ENCODE measurements at places on chromosomes 2 and 18.

DNA sequence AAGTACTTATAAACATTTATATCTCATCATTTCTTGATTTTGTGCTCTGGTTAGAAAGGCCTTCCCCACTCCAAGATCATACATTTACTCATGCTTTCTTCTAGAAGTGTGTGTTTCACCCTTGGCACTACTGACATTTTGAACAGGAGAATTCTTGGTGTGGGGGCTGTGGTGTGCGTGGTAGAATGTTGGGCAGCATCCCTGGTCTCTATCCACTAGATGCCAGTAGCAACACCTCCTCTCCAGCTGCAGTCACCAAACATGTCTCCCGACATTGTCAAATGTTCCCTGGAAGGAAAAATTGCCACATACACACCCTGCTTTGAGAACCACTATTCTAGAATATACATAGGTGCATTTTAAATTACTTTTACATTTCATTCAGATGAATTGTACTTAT is 8.7 kb upstream of the TGIF1 start:
- peak; percentile 9 for DNase-seq

- DNase-seq, result no peak
These were observed 592.1 kb downstream of the TDRD15 start for GRCh38 chr2:21715887-21716286.

DNA sequence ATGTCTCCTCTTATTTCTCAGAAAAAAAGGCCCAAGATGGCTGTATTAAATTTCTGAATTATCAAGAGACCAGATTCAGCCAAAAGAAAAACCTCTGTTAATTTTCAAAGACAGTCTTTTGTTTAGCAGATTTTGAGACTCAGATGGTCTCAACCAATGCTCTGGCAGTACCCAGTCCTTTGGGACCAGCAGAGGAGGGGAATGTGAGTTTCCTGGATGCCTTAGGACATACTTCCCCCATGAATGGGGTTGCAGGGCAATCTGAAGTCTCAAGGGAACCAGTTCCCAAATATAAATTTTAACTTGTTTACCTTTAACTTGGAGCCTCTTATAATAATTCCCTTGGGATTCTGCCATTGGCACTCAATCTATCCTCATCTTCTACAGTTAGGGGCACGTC is 107.8 kb upstream of the ZNF521 start:
- no peak for DNase-seq

GRCh38 chr18:13288509-13289133 is 70.1 kb downstream of the LDLRAD4 start:
- DNase-seq, result no peak

DNA sequence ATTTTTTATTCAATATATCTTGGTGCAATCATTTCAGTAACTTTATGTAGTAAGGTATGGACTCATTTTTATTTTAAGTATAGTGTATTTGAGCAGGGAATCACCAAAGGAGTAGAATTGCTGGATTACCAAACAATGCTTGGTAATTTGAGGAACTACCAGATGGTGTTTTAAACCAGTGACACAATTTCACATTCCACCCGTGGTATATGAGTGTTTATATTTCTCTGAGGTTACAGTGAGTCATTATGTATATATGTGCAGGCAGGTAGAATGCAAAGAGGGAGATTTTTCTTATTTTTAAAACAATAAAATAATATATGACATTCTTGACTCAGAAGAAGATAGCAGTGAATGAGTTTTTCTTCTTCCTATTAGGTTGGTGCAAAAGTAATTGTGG is 596.9 kb downstream of the DCC start:
- DNase-seq, result no peak

DNA sequence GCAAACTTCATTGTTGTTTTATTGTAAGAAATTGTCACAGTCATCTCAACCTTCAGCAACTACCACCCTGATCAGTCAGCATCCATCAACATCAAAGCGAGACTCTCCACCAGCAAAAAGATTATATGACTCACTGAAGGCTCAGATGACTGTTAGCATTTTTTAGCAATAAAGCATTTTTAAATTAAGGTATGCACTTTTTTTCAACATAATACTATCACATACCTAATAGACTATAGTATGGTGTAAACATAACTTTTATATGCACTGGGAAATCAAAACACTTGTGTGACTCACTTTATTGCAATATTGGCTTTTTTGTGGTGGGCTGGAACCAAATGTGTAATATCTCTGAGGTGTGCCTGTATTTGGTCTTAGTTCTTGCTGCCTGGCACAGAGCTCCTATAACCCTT is 15.6 kb downstream of the SCN1A start:
- no peak for DNase-seq

- peak; percentile 38 for DNase-seq
These were observed 6.7 kb downstream of the SETBP1 start for GRCh38 chr18:44687421-44687820.

DNA sequence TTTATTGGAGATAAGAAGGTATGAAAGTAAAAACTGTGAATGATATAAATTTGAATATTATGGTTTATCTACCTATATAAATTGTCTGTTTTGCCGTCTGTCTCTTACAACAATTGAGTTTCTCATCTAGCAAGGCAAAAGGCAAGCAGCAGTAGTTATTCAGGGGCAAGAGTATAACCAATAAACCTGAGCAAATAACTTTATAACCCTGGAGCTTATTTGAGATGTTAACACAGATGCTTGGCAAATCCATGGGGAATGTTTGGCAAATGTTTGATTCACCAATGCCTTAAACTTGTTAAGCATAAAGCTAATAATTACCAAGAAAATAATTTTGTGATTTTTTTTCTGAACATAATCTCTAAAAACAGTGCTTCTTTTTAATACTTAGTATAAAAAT is 9.9 kb upstream of the EPHA4 start:
- DNase-seq, result no peak

DNA sequence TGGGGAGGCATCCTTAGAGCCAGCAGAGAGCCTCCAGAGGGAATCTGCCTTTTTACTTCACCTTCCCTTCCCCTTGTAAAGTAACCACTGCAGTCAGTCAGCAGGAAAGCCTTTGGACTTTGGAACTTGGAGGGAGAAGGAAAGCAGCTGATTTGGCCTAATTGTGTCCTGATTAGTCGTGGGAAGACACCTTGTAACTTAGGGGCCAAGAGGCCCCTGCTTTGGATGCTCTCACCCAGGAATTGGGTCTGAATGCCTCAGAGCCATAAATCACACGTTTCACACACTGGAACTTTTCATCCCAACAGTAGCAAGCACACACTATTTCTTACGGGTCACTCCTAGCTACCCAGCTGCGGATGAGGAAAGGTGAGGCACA is 81.0 kb upstream of the PPM1B start:
- no peak for DNase-seq

DNA sequence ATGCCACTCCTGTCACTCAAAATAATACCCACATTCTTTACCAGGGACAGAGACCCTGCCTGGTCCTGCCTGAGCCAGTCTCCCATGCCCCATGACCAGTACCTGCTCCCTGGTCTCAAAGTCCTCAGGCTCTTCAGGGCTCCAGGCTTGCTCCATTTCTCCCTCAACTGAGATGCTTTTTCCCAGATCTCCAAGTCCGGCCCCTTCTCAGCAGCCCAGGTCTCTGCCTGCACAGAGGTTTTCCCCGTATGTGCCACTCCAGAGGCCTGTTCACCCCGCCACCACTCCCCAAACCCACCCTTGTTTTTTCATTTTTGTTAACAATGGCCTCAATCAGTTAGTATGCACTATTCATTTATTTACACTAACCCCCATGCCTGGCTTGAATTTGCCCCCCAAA is 499.5 kb upstream of the MYT1L start:
- DNase-seq, result no peak

GRCh38 chr2:16487686-16488085 is 177.9 kb downstream of the CYRIA start:
- DNase-seq, result peak; percentile 26

DNA sequence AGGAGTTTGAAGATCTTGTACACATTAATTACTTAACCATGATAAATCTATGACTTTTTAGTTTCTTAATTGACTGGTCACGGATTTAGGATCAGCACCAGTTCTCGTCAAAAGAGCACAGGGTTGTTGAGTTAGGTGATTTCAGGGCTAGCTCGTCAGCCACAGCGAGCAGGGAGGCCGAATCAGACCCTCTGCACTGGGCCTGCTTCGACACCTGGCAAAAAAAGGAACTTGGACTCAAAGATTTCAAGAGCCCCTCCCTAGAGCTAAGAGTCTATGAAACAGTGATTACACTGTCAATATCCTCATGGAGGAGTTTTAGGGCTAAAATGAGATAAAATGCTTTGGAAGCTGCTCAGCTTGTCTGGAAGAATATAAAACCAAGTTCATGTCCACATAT is 4.6 kb upstream of the SERTAD2 start:
- DNase-seq, result peak; percentile 41

DNA sequence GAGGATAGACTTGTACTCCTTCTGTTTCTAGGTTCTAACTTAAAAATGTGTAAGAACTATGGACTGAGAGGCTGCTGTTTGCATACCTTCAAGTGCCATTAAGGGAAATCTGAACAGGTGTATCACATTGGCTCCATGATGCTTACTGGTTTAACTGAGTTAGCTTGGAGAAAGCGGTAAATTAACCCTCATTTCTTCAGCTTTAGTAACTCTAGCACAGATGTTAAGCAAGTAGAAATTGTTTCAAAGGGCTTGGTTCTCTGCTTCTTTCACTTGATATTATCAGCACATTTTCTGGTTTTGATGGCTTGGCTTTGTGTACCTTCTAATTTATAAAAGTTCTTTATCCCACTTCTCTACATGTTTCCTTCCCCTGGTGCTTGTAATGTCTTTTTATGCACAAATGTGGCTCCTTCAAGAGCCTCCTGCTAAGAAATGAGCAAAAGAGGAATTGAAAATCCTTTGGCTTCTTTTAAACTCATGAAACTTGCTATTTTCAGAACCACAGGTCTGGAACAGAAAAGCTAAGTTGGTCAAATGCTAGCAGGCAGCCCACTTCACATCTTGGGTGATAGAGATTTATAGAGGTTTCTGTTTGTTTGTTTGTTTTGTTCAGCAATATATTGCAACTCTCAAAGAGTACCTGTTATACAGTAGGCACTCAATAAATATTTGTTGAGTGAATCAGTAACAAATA is 249.9 kb upstream of the THUMPD2 start:
- DNase-seq, result peak; percentile 96

GRCh38 chr2:111127351-111127750 is 6.6 kb downstream of the BCL2L11 start:
- DNase-seq, result no peak

GRCh38 chr18:24831871-24832665 is 371.6 kb downstream of the HRH4 start:
- DNase-seq, result no peak

DNA sequence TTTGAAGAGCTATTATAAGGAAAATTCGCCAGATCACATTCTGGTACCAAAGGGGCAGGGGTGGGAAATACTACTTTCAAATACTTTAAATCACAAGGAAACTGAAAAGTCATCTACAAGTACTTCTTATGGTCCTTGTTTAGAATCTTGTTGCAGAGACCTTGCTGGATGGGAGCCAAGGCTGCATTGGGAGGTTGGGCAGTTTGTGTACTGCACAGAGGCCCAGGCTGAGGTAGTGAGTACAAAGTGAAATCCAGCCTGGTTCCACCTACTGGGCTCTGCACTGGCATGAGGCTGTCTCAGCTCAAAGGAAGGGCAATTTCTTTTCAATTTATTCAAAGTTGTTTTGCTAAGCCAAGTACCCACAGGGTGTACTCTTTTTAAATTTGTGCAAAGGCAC is 140.3 kb upstream of the DLX2 start:
- DNase-seq, result no peak

DNA sequence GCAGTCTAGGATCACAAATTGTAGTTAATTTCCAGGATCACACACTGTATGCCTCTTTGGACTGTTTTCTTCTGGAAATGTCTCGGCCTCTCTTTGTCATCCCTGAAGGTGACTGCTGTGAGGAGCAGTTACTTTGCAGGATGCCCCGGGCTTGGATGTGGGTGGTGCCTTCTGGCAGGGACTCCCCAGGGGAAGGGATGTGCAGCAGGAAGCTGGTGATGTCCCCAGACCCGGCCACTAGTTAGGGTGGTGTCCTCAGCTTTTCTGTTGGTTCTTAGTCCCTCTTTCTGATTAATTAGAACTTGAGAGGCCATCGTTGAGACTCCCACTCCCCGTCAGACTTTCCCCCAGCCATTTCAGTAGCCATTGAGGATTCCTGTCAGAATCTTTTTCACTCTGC is 286.6 kb upstream of the HDAC4 start:
- no peak for DNase-seq

- no peak for DNase-seq
These were observed 49.7 kb upstream of the ITM2C start for GRCh38 chr2:230815088-230815487.

DNA sequence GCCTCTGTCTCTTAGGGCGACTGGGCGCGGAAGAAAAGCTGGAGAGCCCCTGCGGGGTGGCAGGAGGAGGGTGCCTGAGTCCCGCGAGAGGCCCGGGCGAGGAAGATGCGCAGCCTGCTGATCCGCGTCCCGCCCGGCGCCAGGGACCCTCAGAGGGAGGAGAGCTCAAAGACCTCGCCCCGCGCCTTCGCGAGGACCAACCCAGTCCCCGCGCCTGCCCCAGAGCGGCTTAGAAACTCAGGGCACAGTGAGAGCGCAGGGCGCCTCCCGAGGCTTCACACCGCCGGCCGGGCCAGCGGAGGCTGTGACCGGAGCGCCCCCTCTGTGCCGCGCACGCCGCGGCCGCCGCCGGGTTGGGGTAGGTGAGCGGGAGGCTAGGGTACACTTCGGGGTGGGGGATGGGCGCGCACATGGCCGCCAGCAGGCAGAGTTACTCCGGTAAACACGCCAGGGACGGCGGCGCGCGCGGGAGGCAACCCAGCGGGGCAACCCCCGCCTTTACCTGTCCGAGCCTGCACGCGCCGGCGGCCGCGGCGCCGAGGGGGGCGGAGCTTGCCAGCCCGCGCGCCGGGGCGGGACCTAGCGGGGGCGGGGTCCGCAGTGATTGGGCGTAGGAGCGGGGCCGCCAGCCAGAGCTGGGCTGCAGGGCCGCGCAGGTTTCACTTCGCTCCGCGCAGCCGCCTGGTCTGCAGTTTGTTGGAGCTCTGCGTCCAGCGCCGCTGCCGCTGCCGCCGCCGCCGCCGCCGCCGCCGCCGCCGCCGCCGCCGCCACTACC is at the start of gene BCL2L11:
Gene BCL2L11, plus strand, starts transcription at position 662 of the 775 bp plus-strand sequence. CDS start 2,832 bp downstream, outside the sequence.
- DNase-seq, result peak; percentile 84

- DNase-seq, result no peak
These were observed 215.6 kb upstream of the SLC14A2 start for GRCh38 chr18:45399643-45400042.

Measured in MV-4-11 (cell line).